ENCODE measurements at places on chromosomes 1 and 21.

DNA sequence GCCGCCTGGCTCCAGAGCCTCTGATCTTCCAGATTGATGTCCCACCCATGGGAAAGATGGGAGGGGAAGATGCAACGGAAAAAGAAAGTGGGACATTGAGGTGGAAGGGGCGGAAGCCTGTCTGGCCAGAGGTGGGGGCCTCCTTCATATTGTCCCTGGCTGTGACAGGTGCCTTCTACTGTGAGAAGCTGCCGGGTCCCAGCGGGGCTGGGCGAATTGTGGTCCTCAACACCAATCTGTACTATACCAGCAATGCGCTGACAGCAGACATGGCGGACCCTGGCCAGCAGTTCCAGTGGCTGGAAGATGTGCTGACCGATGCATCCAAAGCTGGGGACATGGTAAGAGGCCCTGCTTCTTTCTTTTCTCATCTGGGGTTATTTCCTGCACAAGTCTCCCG lies 5.6 kb upstream of the XKR8 start:
- DNase-seq: no peak

GRCh38 chr1:90716552-90717355 lies at the start of gene BARHL2:
Gene BARHL2 (minus strand): TSS chr1:90717302. CDS start chr1:90717195, 107 bp downstream.
- DNase-seq: no peak

DNA sequence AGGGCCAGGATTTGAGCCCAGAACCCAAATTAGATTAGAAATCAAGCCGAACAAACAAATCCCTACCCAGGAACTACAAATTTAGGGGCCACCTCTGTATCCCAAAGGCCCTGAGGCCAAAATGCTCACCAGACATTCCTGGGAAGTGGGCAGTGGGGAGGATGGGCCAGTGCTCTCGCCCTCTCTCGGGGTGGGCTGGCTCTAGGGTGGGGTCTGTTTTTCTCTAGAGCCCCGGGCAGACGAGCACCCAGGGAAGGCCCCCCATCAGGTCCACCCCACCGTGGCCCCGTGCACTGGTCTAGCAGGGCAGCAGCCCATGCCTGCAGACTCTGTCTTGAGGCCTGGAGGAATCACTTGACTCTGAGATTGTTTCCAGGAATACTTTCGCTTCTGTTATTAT lies 252.0 kb downstream of the RRAGC start:
- DNase-seq: no peak

DNA sequence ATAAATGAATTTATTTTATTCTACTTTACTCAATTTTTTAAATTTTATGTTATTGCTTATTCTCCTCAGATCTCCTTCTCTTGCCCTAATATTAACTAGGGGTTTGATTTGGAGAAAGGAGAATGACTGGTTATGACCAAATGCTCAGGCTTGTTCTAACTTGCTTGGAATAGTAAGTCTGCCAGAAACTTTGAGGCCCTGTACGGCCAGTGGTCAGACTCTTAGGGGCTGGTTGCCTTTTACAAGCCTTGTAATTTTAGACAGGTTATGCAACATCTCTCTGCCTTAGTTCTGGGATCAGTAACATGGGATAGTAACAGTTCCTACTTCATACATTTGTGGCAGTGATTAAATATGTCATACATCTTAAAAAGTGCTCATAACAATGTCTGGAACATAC lies 279.5 kb downstream of the DUSP10 start:
- DNase-seq: no peak

DNA sequence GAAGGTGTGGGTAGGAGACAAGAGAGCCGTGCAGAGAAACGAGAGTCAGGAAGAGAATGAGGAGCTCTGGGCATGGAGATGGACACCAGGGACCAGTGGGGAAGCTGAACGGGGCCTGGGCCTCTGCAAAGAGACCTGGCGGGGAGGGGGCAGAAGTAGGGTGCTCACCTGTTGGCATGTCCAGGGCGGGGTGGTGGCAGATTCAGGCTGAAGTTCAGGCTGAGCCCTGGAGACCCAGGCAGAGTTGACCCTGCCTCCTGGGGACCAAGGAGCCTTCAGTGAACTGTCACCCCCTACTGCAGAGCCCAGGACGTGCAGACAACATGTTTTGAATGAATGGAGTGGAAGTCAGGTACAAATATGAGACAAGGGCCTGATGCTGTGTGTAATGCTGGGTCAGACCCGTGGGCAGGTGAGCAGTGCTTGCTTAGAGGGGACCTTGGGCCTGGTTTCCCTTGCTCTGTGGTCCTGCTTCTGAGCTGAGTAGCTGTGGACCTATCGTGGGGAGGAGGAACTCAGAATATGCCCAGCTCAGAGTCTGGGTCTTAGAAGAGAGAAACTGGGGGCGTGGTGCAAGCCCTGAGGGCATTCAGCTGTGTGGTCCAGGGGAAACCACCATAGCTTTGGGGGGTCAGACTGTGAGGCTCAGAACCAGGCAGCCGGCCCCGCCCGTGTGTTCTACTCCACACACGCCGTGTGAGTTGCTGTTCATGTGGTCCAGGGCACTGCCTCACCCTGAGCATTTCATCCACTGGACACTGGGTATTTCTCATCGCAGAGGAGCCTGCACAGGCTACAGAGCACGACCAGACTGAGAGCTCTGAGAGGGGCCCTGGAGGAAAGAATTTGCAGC lies 21.3 kb upstream of the UMODL1 start:
- no peak for DNase-seq

GRCh38 chr1:98121646-98122045 lies 200.8 kb upstream of the DPYD start:
- DNase-seq: no peak

DNA sequence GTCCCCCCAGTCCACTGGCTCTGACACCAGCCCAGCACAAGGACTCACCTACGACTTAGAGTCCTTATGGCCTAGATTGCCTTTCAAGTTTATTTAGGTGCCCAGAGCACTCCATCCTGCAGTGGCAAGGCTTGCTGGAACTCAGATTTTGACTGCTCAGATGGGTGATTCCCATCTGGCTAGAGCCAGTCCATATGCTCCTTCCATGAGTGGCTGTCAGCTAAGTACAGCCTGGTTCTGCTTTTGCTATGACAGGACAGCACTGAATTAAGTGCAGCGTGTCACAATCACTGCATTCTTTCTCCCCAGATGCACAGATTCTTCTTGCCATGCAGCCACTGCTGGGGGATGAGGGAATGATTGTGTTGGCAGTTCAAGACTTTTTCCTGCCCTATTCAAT lies 43.8 kb downstream of the GPR52 start:
- DNase-seq: no peak

GRCh38 chr1:217522277-217522676 lies 108.6 kb downstream of the GPATCH2 start:
- DNase-seq: no peak

- peak; percentile 52 for DNase-seq
These were observed 19.2 kb downstream of the SLC19A2 start for GRCh38 chr1:169466259-169467230.

DNA sequence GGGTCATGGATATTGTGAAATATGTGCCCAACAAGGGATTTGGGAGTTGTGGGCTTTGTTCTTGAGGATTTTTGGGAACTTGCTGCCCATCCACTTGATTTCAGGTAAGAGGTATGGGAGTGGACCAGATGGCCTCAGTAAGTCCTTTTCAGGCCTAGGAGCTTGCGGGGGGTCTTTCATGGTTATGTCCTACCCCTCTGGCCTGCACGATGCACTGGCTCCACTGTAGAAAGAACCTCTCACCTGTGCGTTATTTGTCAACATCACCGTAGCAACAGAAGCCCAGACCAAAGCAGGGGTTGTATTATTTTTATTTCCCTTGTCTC lies 8.6 kb downstream of the RIIAD1 start:
- DNase-seq: no peak

DNA sequence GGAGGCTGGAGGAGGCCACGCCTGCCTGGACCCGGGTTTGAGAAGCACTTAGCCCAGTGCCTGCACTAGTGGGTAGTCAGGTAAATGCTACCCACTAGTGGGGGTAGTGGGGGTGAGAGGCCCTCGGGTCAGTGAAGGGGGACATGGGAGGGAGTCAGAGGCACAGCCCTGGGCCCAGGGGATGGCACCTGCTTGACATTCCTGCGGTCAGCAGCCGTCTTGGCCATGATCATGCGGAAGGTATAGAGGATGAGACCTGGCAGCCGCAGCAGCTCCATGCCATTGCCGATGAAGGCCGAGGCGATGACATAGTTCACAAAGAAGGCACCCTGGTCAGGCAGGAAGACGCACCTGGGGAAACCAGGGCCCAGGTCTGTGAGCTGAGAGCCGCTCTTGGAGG lies 28.7 kb downstream of the TMEM63A start:
- DNase-seq: no peak

- no peak for DNase-seq
These were observed 12.2 kb downstream of the TNNT2 start for GRCh38 chr1:201365251-201365650.

DNA sequence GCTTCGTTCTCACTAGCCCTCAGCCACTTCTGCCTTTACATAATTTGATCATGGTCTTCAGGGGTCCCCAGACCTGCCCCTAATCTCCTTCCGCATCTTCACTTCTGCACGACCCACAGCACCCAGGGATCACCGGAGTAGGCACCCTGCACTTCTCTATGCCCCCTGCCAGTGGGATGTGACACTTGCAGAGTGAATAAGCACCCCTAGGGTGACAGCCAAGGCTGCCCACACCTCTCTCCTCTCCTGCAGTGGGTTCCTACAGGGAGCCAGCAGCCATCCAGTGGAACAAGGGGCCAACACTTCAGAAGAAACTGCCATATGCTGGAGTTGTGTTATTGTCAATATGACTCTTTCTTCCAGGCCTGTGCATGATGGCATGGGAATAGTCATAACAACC lies 58.0 kb upstream of the CTPS1 start:
- DNase-seq: no peak

DNA sequence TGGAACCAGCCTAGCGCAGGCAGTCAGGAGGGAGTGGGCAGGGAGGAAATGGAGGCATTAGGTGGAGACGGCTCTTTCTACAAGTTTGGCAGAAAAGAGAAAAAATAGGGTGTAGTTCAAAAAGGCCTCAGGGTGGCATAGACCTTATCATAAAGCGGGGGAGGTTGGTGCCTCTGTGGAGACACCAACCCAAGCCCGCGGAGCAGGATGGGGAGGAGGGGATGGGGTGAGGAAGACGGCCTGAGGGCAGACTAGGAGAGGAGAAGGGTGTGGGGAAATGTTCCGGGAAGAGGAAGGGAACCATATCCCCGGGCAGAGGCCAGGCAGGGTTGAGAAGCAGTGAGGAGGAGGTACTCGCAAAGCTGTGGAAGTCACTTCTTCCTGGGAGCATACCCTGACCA lies 17.4 kb upstream of the SHE start:
- DNase-seq: no peak

DNA sequence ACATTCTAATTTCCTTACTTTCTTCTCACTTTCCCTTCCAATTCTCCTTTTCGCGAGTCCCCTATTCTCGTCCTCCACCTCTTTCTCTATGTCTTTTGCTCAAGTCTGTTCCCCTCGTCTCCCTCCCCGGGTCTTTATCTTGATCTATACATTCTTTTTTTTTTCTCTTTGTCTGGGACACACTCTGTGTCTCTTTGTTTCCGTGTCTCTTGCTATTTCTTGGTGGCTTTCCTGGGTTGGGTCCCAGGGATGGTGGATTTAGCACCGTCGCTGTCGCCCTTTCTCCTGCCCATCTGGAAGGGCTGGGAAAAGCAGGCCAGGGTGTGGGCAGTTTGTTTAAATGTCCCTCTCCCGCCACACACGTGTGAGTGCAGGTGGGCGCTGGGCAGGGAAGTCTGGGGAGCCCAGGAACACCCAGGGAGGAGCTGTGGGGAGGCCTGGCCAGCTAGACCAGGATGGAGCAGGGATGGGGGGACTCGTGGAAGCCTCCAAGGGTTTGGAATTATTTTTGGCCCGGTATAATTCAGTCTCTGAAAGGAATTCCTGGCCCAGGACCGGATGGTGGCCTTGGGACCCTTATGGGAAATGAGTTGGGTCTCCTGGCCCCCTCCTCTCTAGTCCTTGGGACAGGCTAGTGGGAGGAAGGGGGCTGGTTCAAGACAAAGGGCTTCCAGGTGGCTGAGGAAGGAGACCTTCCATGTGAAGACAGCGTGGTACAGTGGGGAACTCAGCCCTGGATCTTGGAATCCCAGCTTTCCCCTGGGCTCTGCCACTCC lies 9.5 kb upstream of the ID3 start:
- DNase-seq: no peak

- DNase-seq: peak; percentile 98
These were observed 53.6 kb downstream of the PEX14 start for GRCh38 chr1:10528066-10529014.

DNA sequence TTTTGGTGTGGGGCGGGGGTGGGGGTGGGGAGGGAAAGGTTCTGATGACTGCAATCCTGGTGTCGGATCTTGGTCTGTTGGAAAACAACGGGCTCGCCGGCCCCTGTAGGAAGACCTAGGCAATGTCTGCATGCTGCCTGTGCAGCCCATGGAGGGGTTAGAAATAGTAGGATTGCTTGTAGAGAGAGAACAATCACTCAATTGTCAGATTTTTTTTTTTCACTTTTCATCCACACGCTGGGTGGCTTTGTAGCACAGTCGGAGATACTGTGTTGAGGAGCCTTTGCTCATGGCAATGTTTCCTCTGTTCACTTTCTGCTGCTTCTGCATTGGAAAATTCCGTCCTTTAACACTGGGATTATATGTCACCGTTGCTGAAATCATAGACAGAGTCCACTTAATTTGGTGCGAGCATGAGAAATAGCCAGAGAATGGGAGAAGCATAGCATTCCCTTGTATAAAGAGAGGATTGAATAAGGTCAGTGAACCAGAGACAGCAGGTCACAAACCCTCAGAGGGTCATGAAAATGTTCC lies 107.5 kb downstream of the MRPS6 start:
- DNase-seq: no peak

GRCh38 chr1:38834937-38835827 lies 24.4 kb downstream of the RRAGC start:
- peak; percentile 83 for DNase-seq

GRCh38 chr21:38965241-38965640 lies 159.5 kb downstream of the ETS2 start:
- no peak for DNase-seq

DNA sequence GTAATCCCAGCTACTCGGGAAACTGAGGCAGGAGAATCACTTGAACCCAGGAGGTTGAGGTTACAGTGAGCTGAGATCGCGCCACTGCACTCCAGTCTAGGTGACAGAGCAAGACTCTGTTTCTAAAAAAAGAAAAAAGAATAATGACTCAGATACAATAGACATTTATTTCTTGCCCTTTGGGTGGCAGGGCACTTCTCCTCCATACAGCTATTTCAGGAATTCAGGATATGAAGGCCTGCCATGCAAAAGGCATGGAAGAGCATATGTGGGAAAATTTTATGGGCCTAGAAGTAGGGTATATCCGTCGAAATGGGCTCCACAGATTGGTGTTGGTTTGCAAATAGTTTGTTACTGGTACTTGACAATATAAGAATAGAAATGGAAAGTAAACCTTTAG lies 20.2 kb upstream of the POGZ start:
- DNase-seq: peak; percentile 65

DNA sequence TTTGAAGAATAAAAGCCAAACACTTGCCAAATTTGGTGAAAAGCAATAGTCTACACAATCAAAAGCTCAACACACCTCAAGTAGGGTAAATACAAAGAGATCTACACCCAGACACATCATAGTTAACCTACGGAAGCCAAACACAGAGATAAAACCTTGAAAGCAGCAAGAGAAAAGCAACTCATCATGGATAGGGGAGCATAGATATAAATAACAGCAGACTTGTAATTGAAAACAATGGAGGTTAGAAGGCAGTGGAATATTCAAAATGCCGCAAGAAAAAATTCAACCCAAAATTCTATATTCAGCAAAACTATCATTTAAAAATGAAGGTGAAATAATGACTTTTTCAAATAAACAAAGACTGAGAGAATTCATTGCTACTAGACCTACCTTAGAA lies 105.1 kb downstream of the ITSN1 start:
- no peak for DNase-seq

Data from M059J (cell line).